CD4-positive, alpha-beta memory T cell (primary cell): ENCODE measurements at places on chromosomes 13 and 19. TPM values are rescaled to one million over a fixed set of nuclear protein-coding genes. Genes with fewer than 3 reads are reported as not detected.

The DCUN1D2 gene
- total RNA-seq, result 34.8 TPM

GRCh38 chr13:74825152-74825937, 656.6 kb downstream of the TBC1D4 start:
- DNase-seq, result no peak

The LRRC25 gene
- 0.91 TPM for total RNA-seq

The ZNF66 gene
- 17.1 TPM for total RNA-seq

DNA sequence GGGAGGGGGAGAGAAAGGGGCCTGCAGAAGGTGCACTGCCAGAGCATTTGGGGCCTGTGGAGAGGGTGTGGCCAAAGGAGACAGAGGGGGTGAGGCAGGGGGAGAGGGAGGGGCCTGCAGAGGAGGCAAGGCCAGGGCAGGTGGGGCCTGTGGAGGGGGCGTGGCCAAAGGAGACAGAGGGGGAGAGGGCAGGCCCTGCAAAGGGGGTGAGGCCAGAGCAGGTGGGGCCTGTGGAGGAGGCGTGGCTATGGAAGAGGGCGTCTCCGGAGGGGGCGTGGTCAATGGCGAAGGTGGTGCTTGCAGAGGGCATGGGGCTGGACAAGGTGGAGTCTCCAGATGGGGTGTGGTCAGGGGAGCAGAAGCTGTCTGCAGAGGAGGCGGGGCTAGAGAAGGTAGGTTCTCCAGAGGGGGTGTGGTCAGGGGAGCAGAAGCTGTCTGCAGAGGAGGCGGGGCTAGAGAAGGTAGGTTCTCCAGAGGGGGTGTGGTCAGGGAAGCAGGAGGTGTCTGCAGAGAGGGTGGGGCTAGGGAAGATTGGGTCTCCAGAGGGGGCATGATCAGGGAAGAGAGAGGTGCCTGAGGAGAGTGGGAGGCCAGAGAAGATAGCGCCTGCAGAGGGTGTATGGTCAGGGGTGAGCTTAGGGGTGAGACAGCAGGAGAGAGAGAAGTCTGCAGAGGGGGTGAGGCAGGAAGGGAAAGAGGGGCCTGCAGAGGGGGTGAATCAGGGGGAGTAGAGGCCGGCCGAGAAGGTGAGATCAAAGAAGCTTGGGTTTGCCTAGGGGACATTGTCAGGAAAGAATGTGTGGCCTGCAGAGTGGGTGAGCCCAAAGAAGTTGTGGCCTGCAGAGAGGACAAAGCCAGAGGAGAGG, 3.4 kb downstream of the PRR36 start:
- peak; percentile 30 for DNase-seq

The FSD1 gene
- 1.4 TPM for total RNA-seq

The RNF17 gene
- total RNA-seq, result not detected

DNA sequence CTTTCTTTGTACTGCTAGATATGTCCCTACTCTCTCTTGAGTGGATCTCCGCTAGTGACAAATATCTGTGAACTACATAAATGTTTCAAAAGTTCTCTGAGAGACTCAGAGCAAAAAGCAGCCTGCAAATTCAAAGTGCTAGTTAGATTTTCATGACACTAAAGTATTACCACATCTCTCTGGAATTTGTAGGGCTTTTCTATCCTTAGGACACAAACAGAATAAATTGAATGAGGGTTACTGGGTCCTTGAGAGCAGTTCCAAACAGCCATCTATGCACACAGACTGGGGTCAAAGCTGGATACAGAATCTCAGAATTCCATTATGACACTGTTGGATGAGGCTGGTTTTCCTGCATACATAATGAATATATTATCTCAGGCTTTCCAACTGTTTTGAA, 953.2 kb downstream of the DIAPH3 start:
- no peak for DNase-seq

DNA sequence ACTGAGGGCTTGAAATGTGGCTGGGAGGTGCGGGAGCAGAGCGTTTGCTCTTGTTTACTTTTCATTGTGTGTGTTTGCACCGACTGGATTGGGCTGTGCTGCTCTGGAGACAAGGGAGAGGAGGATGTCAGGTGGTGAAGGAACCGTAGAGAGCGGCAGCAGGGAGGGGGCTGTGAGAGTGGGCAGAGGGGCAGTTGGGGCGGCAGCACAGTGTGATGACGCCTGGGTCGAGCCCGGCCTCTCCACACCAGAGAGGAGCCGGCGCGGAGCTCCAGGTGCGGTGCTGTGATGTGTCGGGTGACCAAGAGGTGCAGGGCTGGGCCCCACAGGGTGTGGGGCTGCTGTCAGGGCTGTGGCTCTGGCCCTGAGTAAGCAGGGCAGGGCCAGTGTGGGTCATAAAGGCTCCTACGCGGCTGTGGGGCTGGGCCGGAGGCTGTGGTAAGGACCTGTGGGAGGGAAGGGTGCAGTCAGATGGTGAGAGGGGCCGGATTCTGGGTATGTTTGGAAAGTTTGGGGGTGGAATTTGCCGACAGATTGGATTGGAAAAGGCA, 10.5 kb downstream of the NAXD start:
- DNase-seq, result no peak

The CACNA1A gene
- total RNA-seq, result 0.30 TPM

The TMPRSS9 gene
- total RNA-seq, result not detected

GRCh38 chr19:13864667-13865570, 12.0 kb upstream of the NANOS3 start:
- no peak for DNase-seq

DNA sequence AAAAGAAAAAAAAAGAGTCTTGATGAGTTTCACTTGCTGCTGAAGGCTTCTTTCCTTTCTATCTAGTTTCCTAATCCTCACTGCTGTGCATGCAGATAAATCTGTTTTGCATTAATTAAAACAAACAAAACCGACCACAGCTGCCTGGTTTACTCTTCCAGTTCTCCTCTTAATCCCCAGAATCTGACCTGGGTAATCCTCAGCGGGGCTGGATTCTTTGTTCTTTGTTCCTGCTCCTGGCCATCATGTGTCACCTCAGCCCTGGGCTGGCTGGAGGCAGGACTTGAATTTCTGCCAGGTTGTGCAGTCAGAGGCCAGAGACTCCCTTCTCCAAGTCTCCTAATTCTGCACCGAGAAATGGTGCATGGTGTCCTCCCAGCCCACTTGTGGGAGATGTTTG, 52.2 kb upstream of the CYP4F8 start:
- no peak for DNase-seq

DNA sequence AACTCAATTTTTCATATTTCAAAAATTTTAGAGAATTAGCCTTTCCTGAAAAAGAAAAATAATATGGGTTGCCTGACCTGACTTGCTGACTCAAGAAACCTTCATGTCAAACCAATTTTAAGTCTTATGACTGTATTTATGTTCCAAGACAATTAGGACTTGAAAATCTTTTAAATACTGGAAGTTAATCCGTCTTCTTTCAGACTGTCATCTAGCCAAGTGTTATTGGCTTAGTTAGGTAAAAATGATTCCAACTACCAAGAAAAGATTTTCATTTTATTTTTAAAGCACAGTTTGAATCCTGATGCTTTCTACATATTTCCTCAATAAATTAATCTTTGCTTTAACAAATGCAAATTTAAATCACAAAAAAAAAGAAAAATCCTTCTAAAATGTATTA, 337.6 kb downstream of the SLITRK6 start:
- no peak for DNase-seq

GRCh38 chr13:32530841-32531253, 7.7 kb downstream of the N4BP2L2 start:
- DNase-seq, result peak; percentile 24

DNA sequence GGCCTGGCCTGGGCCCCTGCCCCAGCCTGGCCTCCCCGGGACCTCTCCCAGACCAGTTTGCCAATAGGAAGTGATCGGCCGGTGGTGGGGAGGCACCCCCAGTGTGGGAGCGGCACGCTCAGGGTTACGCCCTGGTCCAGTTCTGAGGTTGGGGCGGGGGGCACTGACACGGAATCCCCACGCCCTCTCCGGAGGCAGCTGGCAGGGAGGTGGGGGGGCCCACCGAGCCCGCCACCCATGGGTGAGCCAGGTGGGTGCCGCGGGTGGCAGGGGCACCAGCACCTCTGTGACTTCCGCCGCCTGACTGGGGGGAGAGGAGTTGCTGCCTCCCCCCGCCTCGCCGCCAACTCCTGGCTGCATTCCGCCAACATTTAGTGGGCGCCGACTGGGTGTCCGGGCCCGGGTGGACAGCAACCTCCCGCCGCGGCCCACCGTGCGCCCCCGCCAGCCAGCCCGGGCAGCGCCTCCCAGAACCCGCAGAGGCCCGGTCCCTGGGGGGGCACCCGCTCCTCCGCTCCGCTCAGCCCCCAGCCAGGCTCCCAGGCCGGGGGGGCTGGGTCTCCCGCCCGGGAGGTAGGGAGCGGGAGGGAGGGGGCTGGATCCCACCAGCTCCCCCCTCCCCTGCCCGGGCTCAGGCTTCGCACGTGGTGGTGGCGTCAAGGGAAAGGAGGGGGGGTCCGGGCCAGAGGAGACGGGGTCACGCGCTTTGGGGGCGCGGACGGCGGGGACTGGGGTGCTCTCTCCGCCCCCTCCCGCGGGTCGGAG, 2.0 kb downstream of the ZBTB7A start:
- peak; percentile 48 for DNase-seq

DNA sequence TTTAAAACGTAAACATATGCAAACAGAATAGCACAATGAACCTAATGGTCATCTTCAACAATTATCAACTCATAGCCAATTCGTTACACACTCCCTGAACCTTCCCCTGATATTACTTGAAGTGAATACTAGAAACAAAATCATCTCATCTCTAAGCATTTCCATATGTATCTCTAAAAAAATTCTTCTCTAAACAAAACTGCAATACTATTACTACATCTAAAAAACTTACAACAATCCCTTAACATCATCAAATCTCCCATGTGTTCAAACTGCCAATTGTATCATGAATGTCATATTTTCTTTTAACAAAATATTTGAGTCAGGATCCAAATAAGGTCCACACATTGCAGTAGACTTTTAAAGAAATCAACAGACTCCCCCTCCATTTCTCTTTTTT, 61.4 kb downstream of the FRY start:
- DNase-seq, result no peak

The ZNF44 gene
- 62.2 TPM for total RNA-seq

DNA sequence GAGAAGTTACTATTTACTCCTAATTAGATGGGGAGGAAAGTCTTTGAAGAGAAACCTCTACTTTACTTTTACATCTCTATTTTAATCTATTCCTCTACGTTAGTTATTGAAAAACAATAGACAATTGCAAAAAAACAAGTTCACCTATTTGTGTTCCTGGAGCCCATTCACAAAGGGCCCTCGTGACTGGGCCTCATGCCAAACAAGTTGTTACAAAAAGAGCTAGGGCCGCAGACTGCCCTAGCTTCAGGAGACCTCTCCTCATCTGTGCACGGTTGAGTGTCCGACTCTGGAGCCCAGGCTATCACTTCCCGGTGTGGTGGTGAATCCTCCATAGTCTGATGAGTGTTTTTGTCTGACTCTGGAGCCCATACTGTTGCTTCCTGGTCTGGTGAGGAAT, 190.9 kb downstream of the ZNF486 start:
- DNase-seq, result no peak

The CTXN1 gene
- not detected for total RNA-seq

DNA sequence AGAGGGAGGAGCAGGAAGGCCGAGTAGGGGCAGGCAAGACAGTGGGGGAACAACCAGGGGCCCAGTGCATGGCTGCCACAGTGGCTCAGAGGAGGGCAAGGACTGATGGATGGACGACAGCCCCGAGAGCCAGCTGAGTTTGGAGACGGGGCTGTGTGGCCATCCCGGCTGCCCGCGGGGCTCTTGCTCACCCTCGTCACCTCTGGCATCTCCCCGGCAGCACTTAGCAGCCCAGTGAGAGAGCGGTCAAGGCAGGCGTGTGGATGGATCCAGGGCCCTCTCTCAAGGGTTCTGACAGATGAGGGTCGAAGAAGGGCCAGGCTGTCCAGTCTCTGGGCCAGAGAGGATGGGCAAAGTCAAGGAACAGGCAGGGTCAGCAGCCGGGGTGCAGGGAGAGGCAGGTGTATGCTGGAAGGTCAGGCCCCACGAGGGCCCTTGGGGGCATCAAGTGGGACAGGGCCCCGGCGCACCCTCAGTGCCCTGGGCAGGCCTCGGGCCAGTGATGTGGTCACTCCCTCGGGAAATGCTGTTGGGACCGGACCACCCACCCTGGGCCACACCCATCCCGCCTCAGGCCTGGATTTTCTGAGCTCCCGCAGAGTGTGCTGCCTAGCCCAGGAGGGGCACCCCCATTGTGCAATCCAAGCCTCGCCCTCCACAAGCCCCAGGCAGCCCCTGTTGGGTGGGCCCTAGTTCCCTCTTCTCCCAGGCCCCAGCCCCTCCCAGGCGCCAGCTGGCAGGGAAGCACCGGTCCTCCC, 56.4 kb upstream of the TPM4 start:
- DNase-seq, result no peak

The APBA3 gene
- 86.3 TPM for total RNA-seq

GRCh38 chr13:20729633-20730585, 26.4 kb downstream of the IL17D start:
- DNase-seq, result no peak

DNA sequence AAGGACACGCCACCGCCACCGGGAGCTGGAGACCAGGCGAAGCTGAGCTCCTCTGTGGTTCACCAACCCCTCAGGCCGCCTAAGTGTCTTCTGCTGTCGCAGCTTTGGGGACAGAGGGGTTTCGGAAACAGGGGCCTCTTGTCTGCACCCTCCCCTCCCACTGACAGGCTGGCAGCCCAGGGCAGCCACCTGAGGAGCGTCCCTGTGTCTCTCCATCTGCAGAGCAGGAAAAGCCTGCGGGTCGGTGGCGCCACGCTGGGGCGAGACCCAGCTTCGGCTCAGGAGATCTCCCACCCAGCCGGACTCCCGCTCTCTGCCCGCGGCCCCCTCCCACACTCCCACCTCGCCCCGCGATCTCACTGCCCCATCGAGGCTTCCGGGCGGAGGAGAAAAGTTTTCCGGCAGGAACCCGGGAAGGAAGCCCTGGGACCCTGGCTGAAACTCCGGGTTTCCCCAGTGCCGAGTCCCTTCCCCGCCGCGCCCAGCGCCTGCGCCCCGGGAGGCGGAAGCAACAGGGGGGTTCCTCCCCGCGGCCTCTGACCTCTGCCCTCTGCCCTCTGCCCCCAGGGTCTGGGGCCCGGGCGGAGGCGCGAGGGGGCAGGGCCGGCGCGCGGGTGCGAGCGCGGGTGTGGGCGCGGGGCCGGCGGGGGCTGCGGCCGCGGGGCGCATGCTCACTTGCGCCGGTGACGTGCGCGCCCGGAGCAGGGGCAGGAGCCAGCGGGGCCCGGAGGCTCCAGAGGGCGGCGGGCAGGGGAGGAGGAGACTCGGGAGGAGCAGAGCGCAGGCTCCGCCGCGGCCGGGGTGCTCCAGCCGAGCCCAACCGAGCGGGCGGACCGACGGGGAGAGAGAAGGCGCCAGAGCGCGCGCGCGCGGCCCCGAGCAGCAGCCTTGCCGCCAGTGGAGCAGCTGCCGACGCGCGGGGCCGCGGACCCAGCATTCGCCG, at the start of gene ATP11A:
ATP11A (plus strand) TSS at position 736 of the 943 bp plus-strand sequence. CDS start 379 bp downstream, outside the sequence.
- DNase-seq, result peak; percentile 77
